Stimulated activated CD4-positive, alpha-beta T cell treated with anti-CD3 and anti-CD28 coated beads, Interleukin-4, amount 100 ng/mL, for 4 hours (primary cell): ENCODE measurements at places on chromosomes 2 and 18.

GRCh38 chr2:16628314-16628713 lies 37.3 kb downstream of the CYRIA start:
- DNase-seq: no peak

- no peak for DNase-seq
These were observed 102.9 kb downstream of the LRP2 start for GRCh38 chr2:169259402-169259801.

GRCh38 chr2:239378918-239379640 lies 21.7 kb downstream of the HDAC4 start:
- no peak for DNase-seq

GRCh38 chr2:120779781-120780283 lies 44.2 kb downstream of the GLI2 start:
- DNase-seq: no peak

- DNase-seq: no peak
These were observed 22.2 kb upstream of the NT5C1B start for GRCh38 chr2:18611604-18612003.

- no peak for DNase-seq
These were observed 868 bp downstream of the HSBP1L1 start for GRCh38 chr18:79965119-79965902.

DNA sequence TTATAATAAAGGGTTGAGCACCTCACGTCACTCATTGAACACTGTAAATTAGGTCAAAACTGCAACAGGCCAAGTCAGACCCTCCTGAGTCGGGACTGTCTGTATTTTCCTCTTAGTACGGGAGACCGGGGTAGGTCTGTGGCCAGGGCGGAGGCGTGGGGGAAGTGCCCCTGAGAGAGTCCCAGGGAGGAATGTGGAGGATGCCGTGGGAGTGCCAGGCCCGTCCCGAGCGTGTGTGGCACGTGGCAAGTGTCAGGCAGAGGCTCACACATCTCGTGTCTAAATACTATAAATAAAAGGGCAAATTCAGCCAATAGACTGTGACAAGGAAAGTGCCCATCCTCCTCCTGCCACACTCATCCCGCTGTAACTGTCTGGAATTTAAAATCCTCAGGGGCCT lies 6.3 kb upstream of the HDAC4 start:
- DNase-seq: no peak

DNA sequence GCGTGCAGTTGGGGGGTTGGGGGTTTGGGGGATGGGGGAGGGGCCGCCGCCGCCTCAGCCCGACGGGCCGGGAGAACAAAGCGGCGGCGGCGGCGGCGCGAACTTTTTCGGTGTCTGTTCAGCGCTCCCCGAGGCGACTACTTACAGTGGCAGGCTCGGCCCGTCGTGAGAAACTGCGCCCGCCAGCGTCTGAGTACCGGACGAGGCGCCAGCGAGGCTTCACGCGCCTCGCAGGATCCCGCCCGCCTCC lies 172 bp downstream of the PRKD3 start:
- DNase-seq: no peak
